Islet precursor cell (in vitro differentiated cells): ENCODE measurements at places on chromosomes 7 and 10.

- DNase-seq, result no peak
These were observed 1331.6 kb upstream of the SORCS1 start for GRCh38 chr10:108496106-108496505.

- no peak for DNase-seq
These were observed 354.8 kb upstream of the CELF2 start for GRCh38 chr10:10662716-10663408.

DNA sequence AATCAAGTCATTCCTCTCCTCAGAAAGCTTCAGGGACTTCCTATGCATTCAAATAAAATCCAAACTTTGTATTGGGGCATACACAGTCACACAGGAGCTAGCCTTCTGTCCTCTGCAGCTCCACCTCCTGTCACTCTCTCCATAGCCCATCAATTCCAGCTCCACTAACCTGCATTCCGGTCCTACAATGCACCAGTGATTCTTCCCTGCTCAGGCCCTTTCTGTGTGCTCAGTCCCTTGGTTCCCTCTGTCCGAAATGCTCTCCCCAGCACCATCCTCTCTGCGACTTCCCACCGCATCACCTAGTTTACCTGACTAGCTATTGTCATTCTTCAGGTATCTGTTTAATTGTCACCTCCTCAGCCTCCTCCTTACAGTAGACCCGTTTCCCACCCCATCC lies 26.4 kb upstream of the YAE1 start:
- no peak for DNase-seq

GRCh38 chr7:146136357-146136875 lies 19.8 kb downstream of the CNTNAP2 start:
- no peak for DNase-seq

DNA sequence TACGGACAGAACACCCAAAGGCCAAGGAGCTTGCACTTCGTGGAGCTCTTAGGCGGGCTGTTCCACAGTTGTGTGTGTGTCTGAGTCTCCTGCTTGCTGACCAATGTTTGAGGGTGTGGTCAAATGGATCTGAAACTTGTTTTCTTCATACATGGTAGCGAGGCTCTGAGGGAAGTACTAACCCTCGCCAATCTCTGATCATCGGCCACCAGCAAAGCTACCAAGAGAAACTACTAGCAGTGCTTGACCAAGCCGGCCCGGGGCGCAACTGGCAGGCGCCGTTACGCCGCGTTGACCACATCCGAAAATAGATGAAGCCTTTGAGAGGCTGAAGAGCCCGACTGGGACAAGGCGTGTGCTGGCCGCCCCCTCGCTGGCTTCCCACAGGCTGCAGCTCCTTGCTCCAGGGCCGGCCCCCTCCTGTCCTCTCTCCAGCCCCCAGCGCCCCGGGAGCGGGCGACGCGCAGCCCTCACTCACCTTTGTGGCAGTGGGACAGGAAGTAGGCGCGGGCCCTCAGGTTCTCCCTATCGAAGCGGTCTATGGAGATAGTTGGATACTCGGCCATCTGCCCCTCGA lies 384 bp downstream of the DCLRE1C start:
- DNase-seq, result no peak

DNA sequence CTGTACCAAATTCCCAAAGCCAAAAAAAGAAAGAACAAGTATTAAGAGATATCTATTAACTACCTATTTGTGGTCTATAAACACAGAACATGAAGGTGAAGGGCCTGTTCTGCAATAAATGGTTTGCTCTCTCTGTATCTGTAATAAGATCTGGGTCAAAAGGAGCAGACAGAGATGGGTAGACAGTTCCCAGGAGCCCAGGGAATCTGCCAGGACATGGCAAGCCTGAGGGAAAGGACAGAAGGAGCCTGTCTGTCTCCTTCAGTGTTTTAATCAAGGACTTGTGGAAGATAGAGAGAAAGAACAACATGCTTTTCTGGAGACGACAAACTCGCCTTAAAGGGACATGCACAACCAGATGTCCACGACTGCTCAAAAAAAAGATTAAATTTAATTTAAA lies 165.7 kb downstream of the ELMO1 start:
- DNase-seq, result peak; percentile 82

GRCh38 chr10:97771055-97771891 lies 526 bp downstream of the SFRP5 start:
- DNase-seq, result peak; percentile 71

DNA sequence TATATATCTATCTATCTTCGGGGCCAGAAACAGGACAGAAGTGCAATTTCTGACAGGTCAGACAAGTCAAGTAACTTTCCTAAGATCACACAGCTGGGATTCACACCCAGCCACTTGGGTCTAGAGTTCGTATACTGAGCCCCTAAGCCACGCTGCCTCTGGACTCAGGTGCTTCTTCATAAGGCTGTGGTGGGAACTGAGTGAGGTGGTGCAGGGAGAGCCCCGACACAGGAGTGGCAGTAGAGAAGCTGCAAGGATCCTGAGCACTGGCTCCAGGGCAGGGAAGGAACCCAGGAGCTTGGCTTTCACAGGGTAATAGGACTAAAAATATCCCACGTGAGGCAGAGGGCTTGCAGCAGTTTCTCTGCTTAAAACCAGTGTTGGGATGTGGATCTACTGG lies 33.8 kb downstream of the C10orf53 start:
- DNase-seq, result peak; percentile 11

DNA sequence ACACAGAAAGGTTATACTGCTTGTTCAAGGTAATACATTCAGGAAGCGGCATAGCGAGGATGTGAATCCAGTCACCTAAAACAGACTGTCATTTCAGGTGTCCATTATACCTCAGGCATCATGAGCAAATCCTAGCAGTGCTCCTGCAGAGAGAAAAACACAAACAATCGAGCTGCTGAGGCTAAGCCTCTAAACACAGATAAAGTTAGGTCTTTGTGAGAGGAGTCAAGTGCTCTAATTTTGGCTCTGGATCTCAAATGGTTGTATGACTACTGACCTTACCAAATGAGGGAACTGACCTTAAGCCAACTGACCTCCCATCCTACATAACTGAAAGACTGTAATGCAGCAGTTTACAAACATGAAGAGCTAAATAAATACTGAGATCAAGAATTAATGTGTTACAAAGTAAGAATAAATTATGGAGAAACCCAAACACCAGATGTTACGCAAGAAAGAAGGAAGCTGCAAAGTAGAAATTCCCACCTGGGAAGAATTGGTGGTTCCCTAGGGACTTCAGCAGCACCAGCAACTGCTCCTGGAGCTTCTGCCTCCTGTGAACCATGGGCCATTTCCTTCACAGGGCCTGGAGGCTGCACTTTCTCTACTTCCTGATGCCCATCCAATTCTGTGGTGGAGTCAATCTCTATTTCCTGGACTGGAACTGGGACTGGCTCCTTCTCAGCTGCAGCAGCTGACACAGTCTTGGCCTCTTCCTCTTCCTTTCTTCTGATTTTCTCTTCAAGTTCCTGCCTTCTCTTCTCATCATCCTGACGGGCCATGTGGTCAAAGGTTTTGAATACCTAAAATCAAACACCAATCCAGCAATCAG lies 5.8 kb downstream of the NUDCD3 start:
- no peak for DNase-seq

- DNase-seq, result no peak
These were observed 324 bp downstream of the TWNK start for GRCh38 chr10:100987685-100988049.

GRCh38 chr7:142130267-142130666 lies 18.7 kb downstream of the MGAM2 start:
- no peak for DNase-seq

DNA sequence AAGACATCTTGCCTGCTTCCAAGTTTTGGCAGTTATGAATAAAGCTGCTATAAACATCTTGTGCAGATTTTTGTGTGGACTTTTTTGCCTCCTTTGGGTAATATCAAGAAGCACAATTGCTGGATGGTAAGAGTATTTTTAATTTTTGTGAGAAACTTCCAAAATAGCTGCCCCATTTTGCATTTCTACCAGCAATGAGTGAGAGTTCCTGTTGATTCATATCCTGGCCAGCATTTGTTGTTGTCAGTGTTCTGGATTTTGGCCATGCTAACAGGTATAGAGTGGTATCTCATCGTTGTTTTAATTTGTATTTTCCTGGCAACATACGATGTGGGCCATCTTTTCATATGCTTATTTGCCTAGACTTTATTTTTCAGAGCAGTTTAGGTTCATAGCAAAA lies 53.9 kb downstream of the BTAF1 start:
- DNase-seq, result no peak

DNA sequence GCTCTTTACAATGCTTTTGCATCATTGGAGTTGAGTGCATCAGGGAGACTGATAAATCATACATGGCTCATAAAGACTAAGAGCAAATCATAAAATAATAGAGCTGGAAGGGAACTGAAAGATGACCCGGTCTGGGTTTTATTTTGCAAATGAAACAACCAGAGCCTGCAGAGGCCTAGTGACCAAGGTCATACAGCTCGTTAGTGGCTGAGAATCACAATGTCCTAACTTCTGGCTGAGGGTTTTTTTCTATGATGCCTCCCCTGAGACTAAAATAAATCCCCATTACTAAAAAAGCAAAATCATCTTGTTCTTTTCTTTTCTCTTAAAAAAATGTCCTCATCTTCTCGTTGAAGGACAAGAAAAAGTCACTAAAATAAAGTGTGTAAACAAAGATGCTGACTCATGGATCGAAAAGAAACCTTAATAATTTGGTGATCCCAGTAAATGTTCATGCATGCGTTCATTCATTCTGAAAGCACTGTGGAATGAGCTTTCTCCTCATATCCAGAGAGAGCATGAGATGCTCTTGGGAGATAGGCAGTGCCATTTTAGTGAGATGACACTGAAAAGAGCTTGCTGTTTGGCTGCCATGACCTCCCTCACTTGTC lies 107.8 kb upstream of the PHYHIPL start:
- DNase-seq, result no peak

GRCh38 chr10:55782181-55782580 lies 578.9 kb downstream of the ZWINT start:
- DNase-seq, result no peak

- no peak for DNase-seq
These were observed 50.5 kb downstream of the EXOC4 start for GRCh38 chr7:133303372-133303771.

GRCh38 chr7:51601461-51601860 lies 284.9 kb upstream of the COBL start:
- no peak for DNase-seq

DNA sequence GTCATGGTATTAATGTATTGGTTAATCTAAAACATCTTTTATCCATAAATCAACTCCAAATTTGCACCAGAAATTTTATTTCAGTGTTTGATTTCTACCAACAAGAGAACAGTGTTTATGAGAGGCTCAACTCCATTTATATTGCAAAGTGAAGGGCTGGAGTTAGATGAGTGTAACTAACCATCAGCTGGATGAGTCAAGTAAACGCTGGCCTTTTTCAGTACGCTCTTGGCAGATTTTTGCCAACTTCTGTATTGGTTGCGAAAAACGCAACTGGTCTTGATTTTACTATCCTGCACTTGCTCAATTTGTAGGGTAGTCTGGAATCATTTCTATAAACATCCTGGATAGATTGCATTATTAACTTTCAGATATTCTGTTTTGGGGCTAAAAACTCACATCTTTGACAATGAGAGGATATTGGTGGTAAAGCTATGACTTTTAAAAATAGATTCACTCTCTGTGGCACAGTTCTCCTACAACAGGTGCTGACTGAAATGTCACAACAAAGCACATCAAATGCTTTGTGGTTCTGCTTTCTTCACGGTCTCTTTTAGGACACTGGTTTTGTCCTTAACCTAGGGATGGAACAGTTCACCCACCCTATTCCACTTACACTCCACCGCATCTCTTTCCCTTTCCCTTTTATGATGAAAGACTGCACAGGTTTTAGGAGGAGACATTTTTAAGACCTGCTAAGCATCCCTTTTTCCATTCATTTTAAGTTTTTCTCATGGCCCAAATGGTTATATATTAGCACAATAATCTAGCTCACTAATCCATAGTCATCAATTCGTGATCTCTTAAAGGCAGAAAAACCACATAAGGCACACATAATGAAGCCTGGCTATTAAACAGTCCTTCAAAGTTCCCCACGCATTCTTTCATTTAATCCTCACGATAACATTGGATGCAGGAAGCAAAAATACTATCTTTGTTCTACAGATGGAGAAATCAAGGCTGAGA lies 12.8 kb downstream of the CACNA2D1 start:
- DNase-seq, result no peak

- no peak for DNase-seq
These were observed 1.6 kb upstream of the TMEM120A start for GRCh38 chr7:75995996-75996395.

DNA sequence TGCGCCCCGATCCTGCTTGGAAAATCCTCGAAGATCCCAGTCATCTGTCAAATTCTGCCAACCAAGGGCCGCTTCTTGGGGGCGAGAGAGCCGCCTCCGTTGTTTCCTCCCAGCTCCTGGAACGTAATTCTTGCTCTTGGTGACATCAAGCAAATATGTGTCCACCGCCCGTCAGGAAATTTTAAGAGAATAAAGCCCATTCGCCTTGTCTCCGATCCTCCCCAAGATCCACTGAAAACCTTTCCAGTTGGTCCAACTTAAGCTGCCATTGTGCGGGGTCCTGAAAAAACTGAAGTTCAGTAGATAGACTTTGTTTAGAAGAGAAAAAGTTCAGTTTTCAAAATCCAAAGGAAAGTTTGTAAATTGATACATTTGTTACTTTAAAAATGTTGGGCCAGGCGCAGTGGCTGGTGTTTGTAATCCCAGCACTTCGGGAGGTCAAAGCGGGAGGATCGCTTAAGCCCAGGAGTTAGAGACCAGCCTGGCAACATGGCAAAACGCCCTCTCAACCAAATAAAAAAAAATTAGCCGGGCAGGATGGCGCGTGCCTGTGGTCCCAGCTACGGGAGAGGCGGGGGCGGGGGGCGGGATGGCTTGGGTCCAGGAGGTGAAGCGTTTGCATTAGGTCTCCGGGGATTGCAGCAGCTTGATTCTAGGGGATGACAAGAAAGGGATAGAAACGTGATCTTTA lies 1.0 kb upstream of the ZNF800 start:
- no peak for DNase-seq

GRCh38 chr10:52135101-52135500 lies 179.0 kb upstream of the DKK1 start:
- no peak for DNase-seq

DNA sequence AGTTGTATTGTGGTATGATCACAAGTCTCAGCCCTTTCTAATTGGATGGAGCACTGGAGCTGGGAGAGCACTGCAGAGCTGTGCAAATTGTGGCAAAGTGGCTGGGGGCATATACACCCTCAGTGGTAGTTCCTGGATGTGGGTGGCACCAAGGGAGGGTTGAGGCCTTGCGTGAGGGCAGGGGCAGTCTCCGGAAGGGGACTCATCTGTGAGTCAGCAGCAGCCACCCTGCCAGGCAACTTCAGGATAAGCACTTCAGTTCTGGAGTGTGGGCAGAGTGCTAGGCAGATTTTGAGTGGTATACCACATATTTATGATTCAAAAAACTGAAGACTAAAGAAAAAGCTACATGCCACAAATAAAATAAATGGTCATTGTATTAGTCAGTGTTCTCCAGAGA lies 210.5 kb downstream of the ETV1 start:
- DNase-seq, result no peak

DNA sequence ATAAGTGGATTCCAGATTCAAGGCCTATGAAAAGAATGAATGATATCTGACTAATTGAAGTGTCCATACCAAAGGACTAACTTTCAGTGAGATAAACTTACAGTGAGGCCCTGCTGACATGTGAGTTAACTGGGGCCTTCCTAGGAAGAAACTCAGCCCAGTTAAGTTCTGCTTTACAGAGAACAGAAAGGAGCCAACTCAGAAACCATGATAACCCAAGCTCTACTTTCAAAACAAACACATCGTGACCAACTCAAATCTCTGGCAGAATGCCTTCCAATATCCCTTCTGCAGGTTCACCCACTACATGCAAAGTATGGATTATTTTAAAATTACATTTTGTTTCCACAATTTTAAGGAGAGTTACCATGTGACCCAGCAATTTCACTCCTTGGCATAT lies 75.8 kb upstream of the MRLN start:
- no peak for DNase-seq
